ENCODE measurements at places on chromosomes 7 and 10.

- DNase-seq: no peak
Measured at GRCh38 chr10:43350156-43350555, 21.3 kb upstream of the FXYD4 start.

GRCh38 chr10:125721035-125721434 is 1.5 kb downstream of the EDRF1 start:
- DNase-seq: no peak

- DNase-seq: no peak
Measured at GRCh38 chr10:99945263-99945662, 64.5 kb downstream of the DNMBP start.

DNA sequence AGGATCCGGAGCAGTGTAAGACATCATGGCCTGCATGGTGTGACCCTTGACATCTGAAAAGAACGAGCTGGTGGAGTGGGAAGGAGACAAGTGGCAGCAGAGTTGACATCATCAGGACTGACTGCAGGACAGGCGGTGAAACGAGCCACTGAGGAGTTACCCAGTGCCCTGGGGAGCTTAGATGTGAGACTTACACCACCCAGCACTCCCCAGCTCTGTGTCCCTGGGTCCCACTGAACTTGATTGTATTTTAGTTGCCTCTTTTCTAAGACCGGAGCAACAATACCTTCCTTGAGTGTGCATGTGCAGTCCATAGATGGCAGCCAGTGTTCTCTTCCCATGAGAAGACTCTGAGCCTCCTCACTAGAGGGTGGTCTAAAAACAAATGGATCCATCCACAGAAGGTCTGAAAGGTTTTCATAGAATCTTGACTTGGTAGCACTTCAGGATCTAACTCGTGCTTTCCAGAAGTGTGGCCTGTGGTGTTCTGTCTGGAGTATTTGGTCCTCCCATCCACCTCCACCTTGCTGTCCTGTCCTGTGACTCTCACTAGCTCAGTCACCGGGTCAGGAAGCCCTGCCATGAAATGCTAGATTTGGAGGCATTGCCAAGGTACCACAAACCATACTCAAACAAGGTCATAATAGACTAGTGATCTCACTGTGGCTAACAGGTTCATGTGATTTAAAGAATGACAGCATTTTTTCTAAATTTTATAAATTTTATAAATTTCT is 59.0 kb downstream of the IKZF1 start:
- DNase-seq: no peak

- no peak for DNase-seq
Measured at GRCh38 chr10:74153123-74153522, 2.1 kb downstream of the ADK start.

GRCh38 chr10:73234695-73235094 is 12.4 kb downstream of the DNAJC9 start:
- no peak for DNase-seq

DNA sequence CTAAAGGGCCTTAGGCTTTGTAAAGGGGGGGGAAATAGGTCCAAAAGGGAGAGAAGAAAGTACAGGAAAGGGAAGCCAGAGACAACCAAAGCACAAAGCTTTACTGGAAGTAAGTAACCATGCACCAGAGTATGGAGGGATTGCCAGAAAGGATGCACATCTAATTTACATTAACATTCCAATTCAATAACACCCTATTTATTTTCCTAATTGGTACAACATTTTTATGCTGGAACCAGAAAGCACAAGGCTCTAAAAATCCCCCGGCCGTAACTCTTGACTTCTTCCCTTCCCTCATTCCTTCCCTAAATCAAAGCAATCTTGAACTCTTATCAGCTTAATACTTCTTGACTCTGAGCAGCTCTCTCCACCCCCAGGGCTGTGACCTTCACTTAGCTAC is 400.0 kb upstream of the CELF2 start:
- no peak for DNase-seq

DNA sequence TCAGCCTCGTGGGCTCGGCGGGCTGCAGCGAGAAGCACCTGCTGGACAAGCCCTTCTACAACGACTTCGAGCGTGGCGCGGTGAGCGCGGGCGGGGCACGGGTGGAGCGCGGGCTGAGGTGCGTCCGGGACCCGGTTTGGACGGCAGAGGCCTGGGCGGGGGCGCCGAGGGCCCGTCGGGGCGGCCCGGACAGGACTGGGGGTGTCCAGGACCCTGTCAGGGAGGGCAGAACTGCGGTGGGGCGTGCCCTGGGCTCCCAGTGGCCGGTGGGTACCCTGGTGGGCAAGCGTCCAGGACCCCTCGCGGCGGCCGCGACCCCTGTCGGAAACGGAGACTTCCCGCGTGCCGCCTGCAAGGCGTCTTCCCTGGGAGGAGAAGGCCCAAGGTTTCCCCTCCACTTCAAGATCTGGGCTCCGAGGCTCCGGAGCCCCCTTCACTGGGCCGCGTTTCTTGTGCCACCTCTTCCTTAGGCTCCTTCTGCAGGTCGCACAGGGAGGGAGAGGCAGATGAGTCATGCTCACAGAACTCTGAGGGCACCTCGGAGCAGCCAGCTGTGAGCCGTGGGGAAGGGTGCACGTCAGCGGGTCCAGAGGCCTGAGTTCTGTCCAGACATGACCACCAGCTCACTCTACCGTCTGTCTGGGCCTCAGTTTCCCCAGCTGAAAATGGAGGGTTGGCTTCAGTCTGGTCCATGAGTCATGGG is 485 bp downstream of the ALOX5 start:
- no peak for DNase-seq

GRCh38 chr10:45421221-45422097 is 47.4 kb downstream of the ALOX5 start:
- DNase-seq: no peak

DNA sequence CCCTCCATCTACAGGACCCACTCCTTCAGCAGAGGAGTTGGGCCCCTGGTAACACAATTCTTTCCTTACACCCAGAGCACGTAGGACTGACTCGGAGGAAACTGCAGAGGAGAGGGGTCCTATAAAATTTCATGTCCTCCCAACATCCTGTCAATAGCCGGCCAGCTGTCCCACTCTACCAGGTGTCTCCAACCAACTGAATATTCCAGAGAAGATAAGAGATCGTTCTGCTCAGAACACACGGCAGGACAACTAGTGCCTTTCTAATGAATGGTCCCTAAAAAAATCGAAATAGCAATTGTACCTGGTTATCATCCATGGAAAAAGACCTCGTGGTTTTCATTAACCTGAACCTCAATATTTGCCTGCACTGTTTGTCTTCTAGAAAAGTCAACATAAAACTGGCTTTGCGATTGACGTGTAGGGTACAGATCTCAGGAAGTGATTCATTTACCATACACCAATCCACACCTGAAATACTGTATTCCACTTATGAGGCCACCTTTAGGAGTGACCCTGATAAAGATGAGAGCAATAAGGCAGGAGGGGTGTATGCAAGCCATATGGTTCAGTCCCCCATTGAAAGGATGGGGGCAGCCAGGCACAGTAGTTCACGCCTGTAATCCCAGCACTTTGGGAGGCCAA is 111.7 kb downstream of the PARP12 start:
- DNase-seq: no peak

DNA sequence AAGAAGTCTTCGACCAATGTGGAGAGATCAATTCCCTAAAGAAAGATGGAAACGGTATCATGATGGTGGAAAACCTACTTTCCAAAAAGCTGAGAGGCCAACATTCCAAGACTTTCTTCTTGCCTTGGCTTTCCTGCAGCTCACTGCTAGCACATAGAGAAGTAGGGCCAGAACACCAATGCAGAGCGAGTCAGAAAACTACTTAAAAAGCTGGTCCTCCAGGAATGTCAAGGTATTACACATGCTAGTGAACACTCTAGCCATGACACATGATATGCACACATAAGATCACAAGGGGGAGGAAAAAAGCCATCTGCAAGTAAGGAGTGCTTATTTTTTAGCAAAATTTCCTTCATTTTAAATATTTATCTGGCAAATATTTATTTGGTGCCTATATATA is 22.7 kb downstream of the GPAM start:
- no peak for DNase-seq

- DNase-seq: no peak
Measured at GRCh38 chr10:102200751-102201640, 25.1 kb upstream of the ELOVL3 start.

DNA sequence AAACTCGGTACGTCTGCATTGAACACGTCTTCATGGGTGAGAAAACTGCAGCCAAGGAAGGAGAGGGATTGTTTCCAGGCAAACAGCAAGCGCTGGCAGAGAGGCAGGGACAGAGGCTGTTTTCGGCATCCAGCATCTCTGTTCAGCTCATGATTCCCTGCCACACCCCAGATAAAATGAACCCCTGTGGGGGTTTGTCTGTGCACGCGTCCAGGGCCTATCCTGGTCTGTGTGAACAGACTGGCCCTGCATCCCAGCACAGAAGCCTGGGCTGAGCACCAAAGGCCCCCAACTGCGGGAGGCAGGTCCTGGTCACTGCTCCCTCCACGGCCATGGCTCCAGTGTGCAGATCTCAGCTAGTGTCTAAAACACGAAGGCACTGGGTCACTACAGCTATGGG is 83.3 kb upstream of the FAM20C start:
- DNase-seq: no peak

DNA sequence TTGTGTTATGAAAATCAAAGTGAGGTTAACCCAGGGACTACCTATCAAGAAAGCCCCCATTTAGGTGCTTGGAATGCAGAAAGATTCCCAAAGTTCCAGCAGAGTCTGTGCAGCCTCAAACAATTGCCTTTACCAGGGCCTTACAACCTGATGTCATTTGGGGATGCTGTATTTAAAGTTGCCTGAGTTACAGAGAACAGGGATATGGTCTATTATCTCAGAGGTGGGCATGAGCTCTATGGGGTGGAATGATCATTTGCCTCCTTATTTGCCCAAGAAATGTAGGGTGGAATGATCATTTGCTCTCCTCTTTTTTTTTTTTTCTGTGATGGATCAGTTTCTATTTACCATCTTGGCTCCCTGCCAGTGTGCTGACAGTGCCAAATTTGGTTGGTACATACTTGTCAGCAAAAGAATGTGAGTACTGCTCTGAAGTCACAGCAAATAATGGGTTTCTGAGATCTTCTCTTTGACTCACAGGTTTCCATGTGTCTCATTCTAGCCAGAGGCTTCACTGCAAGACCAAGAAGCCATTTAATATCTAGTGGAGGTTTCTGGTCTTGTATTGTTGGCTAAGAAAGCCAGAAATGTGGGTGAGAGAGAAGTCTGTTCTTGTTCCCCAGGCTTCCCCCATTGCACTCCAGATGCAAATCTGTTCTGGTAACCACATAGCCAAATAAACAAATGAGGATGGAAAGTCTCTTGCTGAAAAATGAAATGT is 45.5 kb upstream of the ZNRF2 start:
- peak; percentile 90 for DNase-seq

- peak; percentile 43 for DNase-seq
Measured at GRCh38 chr7:150972023-150972468, 6.1 kb downstream of the KCNH2 start.

DNA sequence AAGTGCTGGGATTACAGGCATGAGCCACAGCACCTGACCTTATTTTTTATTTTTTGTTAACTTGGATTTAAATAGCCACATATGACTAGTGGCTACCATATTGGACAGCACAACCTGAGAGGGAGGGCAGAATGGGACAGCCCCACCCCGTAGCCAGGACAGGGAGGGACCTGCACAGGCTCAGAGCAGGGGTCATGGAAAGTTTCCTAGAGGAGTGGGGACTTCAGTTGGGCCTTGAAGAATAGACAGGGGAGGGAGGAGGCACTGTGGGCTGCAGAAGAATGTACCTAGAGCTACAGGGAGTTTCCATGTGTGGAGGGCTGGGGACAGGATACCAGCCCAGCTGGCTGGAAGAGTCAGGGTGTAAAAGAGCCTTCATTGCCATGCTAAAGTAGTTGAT is 8.8 kb downstream of the TRIM8 start:
- no peak for DNase-seq

DNA sequence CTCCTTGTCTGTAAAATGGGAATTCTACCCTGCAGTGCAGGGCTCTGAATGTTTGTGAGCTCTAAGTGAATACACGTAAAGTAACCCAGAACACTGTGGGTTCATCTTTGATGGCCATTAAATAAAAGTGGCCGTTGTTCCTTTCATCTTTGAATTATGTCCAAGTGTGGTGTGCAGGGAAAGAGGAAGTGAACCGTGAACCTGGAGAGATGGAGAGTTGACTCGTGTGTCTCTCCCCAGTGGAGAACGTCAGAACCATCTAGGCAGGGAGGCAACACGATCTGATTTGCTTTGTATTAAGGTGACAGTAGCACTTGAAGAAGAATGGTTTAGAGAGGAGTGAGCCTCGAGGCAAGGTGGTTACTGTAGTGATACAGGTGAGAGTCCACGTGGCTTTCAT is 93.5 kb upstream of the GJD4 start:
- peak; percentile 6 for DNase-seq

- DNase-seq: no peak
Measured at GRCh38 chr7:73920406-73921134, 59.6 kb downstream of the TMEM270 start.

DNA sequence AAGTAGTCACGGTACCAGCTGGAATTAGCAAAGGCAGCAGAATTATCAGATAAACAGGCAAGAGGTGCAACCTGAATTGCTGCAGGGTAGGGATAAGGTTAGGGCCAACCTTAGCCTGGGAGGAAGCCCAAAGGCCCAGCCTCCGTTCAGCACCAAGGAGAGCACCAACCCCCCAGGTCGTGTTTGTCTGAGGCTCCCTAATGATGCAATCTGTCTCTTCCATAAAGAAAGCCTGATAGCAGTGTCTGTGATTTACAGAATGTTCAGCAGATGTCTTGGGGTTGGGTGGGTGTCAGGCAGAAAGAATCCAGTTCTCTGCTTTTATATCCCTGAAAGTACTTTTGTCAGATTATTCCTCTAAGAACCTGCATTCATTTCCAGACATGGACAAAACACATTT is 328.4 kb upstream of the AOAH start:
- no peak for DNase-seq

DNA sequence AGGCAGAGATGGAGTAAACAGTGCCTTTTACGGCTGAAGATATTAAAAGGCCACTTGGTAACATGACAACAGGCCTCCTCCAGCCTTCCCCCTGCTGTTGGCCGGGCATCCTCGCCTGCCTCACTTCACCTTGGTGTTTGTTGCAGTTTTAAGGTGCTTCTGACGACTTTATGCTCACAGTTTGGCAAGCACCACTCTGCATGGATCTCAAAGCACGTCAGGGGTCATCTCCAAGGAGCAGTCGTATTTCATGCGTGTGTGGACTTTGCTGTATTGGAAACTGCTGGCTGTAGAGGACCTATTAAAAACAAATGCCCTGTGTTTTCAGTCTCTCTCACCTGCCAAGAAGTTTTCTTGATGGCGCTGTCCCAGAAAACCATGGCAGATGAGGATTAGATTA is 483.1 kb downstream of the RPS24 start:
- DNase-seq: no peak

GRCh38 chr10:4099202-4099601 is 314.2 kb upstream of the KLF6 start:
- no peak for DNase-seq

GRCh38 chr7:20329389-20330238 is 1.1 kb upstream of the ITGB8 start:
- DNase-seq: peak; percentile 82

- no peak for DNase-seq
Measured at GRCh38 chr10:21090609-21091082, 193.5 kb upstream of the NEBL start.

- DNase-seq: no peak
Measured at GRCh38 chr10:132735341-132735775, 50.6 kb downstream of the NKX6-2 start.
